ENCODE measurements at places on chromosomes 2 and 18.
A peak's percentile ranks its signal among the peaks of the same experiment; 100 is the strongest.

DNA sequence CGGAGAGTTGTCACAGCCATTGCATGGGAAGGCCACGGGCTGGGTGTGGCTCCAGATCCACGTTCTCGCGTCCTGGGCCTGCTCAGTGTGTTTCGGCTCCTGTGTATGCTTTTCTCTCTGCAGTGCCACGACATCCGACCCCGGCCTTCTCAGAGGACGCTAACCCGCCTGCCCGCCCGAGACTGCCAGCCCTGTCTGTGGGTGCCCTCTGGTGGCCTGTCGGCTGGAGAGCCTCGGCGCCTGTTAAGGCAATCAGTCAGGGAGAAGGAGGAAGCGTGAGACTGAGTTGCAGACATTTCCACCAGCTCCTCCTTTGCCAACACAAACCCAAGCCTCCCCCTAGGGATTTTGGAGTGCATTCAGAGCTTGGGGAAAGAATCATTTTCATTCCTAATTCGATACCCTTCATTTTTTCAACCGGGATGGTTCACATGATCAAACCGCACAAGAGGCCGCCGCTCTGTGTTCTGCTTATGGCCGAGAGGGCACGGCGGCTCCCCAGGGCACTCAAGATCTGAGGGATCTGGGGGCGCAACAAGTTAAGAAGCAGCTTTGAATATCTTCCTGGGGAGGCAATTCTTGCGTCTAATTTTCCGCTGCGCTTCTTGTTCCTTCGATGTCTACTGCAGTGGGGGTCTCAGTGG lies 37.5 kb upstream of the ZBTB7C start:
- peak; percentile 87 for DNase-seq

- no peak for DNase-seq
These were observed 98.5 kb downstream of the MYOM1 start for GRCh38 chr18:3121259-3121658.

DNA sequence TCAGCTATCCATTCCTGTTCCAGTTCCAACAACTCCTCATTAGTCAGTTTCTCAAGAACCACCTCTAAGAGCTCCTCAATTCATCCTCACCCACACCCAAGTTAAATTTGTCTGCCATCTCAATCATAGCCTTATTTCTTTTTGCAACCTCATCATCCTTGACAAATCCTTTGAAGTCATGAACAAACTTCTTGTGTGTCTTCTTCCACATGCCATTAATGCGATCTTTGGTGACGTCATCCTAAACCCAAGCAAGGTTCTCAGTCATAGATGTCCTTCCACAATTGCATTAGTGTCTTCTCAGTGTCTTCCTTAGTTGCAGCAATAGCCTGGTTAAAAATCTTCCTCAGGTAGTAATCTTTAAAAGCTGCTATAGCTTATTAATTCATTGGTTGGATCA lies 71.2 kb upstream of the FSIP2 start:
- DNase-seq, result no peak

- DNase-seq, result no peak
These were observed 145.4 kb upstream of the SATB2 start for GRCh38 chr2:199602896-199603717.

DNA sequence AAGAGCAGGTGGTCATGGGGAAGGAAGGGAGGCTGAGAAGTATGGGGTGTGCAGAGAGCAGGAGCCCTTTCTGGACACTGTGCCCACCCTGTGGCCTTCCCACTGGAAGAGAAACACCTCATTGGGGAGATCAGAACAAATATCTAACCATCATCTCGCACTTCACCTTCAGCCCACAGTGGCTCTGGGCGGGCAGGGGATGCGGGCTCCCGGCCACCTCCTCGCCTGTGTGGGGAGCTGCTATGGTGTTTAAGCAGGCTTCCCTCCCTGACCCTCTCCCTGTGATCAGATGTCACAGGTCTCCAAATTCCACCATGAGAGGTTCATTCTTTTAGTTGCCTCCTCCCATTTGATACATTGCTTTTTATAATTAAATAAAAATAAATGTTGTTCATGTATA lies 5.0 kb downstream of the FBLN7 start:
- no peak for DNase-seq

DNA sequence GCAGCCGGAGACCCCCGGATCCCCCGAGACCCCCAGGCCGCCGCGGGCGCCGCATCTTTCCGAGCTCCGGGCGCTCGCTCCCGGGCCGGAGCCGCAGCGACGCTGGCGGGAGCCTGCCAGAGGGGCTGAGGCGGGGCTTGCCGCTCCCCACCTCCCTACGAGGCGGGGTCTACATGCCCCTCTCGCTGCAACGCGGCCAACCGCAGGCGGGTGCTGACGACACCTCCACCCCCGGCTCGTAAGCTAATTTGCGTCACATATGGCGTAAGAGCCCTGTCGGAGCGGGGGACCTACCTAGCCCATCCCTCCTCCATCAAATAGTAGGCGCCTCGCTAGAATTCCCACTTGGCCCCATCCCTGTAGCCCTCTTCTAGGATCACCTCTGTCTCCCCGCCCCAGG lies at the start of gene PTPRN:
Gene PTPRN (minus strand): TSS at position 124 of the 400 bp plus-strand sequence. CDS start 69 bp downstream, at position 55.
- DNase-seq, result peak; percentile 27

- DNase-seq, result no peak
These were observed 107.1 kb upstream of the KCNJ3 start for GRCh38 chr2:154591294-154591820.

DNA sequence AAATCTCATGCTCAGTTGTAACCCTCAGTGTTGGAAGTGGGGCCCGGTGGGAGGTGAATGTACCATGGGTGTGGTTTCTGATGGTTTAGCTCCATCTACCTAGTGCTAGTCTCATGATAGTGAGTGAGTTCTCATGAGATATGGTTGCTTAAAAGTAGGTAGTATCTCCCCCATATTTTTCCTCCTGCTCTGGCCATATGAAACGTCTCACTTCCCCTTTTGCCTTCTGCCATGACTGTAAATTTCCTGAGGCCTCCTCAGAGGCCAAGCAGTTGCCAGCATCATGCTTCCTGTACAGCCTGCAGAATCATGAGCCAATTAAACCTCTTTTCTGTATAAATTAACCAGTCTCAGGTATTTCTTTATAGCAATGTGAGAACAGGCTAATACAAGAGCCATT lies 62.8 kb upstream of the RNF152 start:
- no peak for DNase-seq

DNA sequence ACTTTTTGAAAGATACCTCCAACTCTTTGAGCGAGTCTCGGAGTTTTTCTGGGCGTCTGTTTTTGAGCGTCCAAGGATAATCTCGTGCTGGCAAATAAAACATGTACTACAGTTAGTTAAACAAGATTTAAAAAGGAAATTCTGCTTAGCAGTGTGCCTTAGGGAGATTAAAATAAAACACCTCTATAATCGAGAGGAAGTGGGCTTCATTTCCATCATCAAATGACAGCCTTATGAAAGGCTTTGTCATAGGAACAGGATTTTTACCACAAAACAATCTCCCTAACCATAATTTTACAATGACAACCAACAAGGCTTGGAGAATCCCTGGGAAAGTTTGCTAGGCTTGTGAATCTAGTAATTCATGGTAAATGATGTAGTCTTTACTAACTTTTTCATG lies 103.4 kb downstream of the WDPCP start:
- no peak for DNase-seq

DNA sequence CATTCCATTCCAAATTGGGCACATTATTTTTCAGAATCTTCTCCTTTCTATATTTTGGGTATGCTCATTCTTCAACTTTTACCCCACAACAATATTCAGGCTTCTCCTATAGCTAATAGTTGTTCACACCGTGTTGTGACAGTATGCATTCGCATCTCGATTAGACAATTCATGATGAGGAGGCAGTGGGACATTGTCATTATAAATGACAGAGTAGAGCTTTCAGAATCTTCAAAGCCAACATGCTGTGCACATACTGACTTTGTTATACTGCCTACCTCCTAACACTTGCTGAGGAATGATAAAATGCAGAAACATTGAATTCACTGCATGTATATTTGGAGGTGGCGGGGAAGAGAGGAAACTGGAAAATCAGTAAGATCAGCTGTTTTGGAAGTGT lies 714.2 kb downstream of the SUCLG1 start:
- DNase-seq, result no peak

GRCh38 chr2:10398496-10398895 lies 49.6 kb downstream of the ODC1 start:
- DNase-seq, result no peak

DNA sequence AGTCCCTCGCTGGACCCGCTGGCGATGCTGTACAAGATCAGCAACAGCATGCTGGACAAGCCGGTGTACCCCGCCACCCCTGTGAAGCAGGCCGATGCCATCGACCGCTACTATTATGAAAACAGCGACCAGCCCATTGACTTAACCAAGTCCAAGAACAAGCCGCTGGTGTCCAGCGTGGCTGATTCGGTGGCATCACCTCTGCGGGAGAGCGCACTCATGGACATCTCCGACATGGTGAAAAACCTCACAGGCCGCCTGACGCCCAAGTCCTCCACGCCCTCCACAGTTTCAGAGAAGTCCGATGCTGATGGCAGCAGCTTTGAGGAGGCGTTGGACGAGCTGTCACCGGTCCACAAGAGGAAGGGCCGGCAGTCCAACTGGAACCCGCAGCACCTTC lies 77.1 kb downstream of the TSHZ1 start:
- DNase-seq, result no peak

DNA sequence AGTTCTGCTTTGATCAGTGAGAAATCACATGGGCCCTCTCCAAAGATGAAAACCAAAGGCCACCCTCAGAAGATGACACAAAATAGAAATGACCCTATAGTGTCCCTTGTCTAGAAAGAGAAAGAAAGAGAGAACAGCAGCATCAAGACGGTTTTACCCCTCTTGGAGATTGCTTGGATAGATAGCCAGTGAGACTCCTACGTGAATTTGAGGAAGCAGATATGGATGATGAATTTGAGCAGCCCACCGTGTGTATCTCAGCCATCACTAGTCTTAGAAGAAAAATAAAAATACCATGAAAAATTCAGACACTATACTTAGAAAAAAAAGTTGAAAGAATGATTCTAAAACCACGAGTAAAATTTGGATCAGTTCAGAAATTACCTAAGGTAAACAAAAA lies 329.1 kb upstream of the CNTNAP5 start:
- no peak for DNase-seq

DNA sequence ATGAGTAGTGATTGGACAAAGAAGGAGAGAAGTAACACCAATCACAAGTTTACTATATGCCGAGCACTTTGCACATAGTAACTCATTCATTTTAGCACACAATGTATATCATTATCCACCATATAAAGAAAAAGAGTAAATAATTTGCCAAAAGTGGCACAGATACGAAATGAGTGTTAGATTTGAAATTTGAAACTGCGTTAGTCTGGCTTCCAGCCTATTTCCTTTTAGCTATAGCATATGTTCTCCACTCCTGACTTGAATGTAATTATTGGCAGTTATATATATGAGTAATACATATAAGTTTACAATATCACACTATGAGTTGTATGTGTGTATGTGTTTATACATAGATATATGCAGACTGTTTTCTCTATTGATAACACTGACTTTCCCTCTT lies 98.6 kb downstream of the NOL4 start:
- no peak for DNase-seq

DNA sequence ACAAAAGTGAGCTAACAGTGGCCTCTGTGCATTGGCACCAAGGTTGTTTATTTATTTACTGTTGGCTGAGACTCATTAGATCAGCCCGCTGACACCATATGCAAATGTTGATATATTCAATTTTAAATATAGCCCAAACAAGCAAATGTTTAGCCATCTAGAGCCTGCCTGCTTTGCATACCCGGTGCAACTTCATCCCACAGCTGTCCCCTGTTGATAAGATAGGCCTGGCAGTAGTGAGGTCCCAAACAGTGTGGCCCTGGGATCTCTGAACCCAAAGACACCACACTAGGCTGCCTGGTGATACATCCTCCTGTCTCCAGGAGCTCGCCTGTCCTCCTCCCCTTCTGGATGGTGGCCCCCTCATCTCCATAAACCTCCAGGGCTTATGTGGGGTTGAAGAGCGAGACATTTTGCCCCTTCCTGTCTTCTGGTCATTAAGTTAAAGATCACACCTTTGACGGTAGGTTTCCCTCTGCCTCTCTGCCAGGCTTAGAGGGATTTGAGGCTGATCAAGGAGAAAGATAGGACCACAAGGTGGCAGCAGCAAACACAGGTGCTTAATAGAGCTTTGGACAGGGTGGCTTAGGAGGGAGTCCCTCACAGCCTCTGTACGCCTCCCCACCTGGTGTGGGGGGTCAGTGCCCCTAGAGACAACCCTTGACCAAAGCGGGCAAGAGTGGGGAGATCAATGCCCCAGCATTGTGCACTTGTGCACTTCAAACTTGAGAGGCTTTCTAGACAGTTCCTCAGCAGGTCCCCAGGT lies 23.7 kb upstream of the MYO5B start:
- peak; percentile 4 for DNase-seq

DNA sequence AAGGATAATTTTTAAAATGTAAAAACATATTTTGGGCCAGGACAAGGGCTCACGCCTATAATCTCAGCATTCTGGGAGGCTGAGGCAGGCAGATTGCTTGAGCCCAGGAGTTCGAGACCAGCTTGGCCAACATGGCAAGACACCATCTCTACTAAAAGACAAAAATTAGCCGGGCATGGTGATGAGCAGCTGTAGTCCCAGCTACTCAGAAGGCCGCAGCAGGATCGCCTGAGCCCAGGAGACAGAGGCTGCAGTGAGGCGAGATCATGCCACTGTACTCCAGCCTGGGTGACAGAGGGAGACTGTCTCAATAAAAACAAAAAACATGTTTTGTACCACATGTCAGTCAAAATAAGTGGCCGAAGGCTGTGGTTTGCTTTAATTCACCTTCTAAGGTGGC lies 122.5 kb downstream of the HDAC4 start:
- DNase-seq, result no peak

- no peak for DNase-seq
These were observed 65.4 kb downstream of the AAK1 start for GRCh38 chr2:69578198-69578540.

DNA sequence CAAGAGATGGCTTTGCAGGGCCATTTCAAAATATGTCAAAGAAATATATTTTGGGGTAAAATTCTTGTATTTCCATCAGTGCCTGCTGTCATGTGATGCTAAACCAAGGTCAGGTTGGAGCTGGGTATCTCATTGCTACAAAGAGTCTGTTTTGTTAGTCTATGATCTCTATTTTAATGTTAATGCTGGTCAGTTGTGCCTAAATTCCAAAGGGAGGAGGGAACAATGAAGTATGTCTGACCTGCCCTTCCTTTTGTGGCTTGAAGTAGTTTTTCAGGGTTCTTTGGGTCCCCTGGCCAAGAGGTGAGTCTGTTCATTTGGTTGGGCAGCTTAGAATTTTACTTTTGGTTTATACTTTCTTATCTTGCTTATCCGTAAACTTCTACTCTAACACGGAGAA lies 61.6 kb upstream of the DYNAP start:
- no peak for DNase-seq

- DNase-seq, result no peak
These were observed 682.0 kb downstream of the SATB2 start for GRCh38 chr2:198775737-198776136.
